ENCODE measurements at places on chromosomes 4 and X.

DNA sequence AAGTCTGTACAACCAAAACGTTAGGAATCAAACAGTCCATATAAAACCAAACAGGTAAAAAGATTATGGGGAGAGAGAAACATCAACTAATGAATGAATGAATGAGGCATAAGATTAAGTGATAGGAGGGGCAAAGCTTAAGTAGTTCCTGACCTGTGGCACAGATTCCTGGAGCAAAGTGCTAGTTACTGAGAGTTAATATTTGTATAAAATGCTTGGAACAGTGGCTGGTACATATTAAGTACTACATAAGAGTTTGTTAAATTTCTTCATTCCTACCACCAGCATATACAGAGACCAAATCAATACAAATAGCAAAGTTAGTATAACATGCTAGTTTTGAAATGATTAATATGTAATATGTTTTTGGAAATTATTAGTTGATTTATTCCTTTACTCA, 363.7 kb downstream of the ADAM29 start:
- no peak for DNase-seq

DNA sequence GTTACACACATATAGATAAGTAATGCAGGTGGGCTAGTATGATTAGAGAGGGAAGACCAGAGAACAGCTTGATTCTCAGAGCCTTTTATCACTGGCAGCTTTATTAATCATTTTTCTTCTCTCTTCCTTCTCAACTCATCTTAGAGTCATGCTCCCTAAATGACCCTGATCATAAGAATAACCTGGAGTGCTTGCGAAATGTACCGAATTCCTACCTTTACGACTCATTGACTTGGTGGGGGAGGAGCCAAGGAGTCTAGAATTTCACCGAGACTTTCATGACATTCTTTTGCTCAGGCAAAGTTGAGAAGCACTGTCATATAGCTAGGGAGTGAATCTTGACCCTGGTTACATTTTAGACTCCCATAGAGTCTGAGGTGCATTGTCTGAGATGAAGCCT, 298.9 kb upstream of the PUDP start:
- DNase-seq, result no peak

- DNase-seq, result no peak
These were observed 2362.4 kb upstream of the TENM3 start for GRCh38 chr4:179880756-179881155.

GRCh38 chr4:147596377-147596776, 20.8 kb upstream of the TMEM184C start:
- DNase-seq, result no peak

DNA sequence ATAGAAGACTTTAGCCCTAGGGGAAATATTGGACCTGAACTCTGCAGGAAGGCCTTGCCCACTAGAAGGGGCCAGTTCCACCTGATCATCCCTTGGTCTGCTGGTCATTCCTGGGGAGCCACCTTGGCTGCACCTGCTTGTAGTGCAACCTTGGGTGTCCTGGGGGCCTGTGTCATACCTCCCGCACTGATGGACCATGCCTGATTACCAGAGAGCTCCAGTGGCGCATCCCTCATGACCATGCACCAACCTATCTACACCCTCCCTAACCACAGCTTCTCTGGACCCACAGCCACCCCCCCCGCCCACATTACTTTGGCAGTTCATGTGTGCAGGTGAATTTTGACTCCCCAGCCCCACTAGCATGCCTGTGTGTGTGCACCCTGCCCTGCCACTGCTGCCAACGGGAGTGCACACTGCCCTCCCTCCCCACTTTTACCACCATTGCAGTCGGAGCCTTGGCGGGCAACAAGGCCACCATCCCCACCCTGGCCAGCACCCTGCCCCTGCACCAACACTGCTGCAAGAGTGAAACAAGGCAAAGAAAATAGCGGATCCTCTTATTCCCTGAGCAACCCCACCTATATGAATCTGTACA, 208.1 kb downstream of the FAM47B start:
- no peak for DNase-seq

GRCh38 chrX:120262859-120263708, 12.5 kb downstream of the ZBTB33 start:
- no peak for DNase-seq

DNA sequence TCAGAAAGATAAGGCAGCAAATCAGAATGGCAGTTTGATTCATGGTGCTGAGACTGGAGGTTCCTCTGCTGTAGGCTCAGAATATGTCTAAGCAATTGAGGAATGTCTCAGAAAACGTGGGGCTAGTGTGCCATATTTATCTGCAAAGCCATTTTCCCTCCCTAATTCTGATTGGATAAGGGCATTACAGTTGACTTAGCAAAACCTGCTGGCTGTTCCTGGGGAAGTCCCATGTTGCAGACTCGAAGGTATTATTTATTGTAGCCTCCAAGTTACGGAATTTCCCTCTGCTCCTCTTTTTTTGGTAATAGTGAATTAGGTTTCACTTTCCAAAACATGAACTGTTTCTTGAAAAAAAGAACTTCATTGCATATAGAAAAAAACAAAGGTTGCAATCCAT, at the start of gene CXCL10:
Gene CXCL10, minus strand, starts transcription at position 109 of the 400 bp plus-strand sequence. Its CDS starts 66 bp downstream, at position 43.
- DNase-seq, result no peak

- DNase-seq, result no peak
These were observed 41.0 kb upstream of the DMD start for GRCh38 chrX:33252306-33252825.

- no peak for DNase-seq
These were observed 54.4 kb downstream of the PCDH19 start for GRCh38 chrX:100355680-100356079.

- no peak for DNase-seq
These were observed 157.5 kb upstream of the ATOH1 start for GRCh38 chr4:93671093-93671492.

DNA sequence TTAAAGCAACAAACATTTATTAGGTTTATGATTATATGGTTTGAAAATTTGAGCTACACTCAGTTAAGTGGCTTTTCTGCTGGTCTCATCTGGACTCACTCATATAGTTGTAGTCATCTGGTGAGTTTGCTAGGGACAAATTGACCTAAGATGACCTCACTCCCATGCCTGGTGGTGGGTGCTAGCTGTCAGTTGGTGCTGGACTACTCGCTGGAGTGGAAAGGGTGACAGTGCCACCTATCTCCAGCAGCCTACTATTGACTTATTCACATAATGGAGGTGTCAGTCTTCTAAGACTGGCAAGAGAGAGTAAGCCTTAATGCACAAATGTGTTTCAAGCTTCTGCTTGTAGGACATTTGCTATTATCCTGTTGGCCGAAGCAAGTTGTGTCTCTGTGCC, 88.2 kb downstream of the TASL start:
- DNase-seq, result peak; percentile 22

GRCh38 chr4:15366721-15367120, 61.1 kb upstream of the C1QTNF7 start:
- no peak for DNase-seq

GRCh38 chr4:136768925-136769275, 763.4 kb downstream of the PCDH18 start:
- DNase-seq, result no peak

GRCh38 chr4:73964862-73965611, 16.8 kb downstream of the PF4 start:
- DNase-seq, result no peak

- no peak for DNase-seq
These were observed 107.6 kb upstream of the FAM9B start for GRCh38 chrX:9141496-9141895.

GRCh38 chr4:99436462-99436861, 1.3 kb upstream of the ADH7 start:
- DNase-seq, result no peak

GRCh38 chrX:152632445-152633097, 5.1 kb upstream of the GABRQ start:
- peak; percentile 38 for DNase-seq

GRCh38 chrX:115952417-115953092, 218.0 kb upstream of the AGTR2 start:
- no peak for DNase-seq

DNA sequence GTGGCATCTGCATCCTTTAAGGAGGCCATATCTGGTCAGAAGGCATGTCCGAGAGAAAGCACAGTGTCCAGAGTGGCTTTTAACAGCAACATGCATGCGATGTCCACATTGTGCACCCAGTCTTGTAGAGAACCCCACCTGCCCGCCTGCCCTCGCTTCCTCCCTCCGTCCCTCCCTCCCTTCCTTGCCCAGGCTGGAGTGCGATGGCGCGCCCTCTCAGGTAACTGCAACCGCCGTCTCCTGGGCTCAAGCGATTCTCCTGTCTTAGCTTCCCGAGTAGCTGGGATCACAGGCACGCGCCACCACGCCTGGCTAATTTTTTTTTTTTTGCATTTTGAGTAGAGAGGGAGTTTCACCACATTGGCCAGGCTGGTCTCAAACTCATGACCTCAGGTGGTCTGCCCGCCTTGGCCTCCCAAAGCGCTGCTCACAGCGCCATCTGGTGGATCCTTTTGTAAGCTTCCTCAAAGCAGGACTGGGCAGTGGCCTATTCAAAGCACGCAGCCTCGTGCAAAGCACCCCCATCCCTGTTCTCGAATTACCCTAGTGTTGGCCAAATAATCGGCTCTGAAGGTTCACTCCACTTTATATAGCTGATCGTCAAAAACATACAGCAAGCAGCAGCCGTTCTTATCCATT, 15.0 kb downstream of the BRCC3 start:
- DNase-seq, result peak; percentile 48

- no peak for DNase-seq
These were observed 58.7 kb downstream of the UGT2B10 start for GRCh38 chr4:68874507-68874906.

GRCh38 chr4:129747756-129748155, 651.8 kb downstream of the C4orf33 start:
- DNase-seq, result no peak

GRCh38 chrX:97539970-97540519, 656.3 kb downstream of the RPA4 start:
- no peak for DNase-seq

DNA sequence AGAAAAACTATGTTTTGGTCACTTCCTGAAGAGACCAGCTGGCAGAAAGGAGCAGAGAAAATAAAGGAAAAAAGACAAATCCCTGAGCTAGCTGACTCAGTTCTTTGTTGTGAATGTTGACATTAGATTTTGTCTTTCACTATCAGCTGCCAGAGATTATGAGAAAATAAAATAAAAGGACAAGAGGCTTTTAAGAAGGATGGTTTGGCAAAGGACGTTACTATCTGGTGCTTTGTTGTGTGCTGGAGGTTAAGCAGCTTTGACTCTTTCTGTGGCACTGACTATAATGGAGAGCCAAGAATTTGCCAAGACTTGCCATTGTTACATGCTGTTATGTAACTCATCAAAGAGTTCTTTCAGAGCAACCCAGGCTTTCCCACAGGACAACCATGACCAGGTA, 12.1 kb downstream of the ASB5 start:
- no peak for DNase-seq

GRCh38 chr4:23113104-23113503, 420.4 kb downstream of the GBA3 start:
- no peak for DNase-seq

- DNase-seq, result no peak
These were observed 28.2 kb upstream of the TCEAL4 start for GRCh38 chrX:103556963-103557612.

DNA sequence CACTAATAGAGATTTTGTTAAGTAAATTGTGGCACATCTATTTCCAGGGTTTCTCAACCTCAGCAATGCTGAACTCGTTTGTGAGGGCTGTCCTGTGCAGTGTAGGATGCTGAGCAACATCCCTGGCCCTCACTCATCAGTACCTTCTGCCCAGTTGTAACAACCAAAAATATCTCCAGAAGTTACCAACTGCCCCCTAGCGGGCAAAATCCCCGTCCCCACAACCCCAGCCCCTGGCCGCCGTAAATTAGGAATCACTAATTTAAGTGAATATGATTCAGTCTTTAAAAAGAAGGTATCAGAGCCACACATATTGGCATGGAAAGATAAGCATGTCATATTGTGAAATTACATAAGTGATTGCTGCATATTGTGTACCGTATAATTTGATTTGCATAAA, 123.4 kb downstream of the ASB9 start:
- DNase-seq, result peak; percentile 5

DNA sequence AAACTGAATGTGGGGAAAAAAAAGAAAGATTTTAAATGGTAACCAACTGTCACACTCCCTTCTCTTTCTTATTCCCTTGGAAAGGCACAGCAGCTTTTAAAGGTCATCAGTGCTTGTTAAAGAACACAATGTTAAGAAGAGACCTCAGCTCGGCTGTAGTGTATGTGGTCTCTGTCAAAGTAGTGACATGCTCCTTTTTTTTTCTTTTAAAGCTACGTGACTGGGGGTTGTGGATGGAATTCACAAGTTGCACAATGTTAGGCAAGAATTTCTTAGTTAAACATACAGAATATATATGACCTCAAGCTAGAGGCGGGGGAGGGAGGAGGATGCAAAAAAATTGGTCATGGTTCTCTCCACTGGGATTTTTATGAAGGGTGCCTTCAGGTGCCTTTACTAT, 45.6 kb downstream of the OCRL start:
- DNase-seq, result peak; percentile 19

GRCh38 chr4:146637621-146638332, 916 bp upstream of the POU4F2 start:
- DNase-seq, result no peak

GRCh38 chrX:47577424-47577823, 4.8 kb upstream of the TIMP1 start:
- DNase-seq, result no peak

DNA sequence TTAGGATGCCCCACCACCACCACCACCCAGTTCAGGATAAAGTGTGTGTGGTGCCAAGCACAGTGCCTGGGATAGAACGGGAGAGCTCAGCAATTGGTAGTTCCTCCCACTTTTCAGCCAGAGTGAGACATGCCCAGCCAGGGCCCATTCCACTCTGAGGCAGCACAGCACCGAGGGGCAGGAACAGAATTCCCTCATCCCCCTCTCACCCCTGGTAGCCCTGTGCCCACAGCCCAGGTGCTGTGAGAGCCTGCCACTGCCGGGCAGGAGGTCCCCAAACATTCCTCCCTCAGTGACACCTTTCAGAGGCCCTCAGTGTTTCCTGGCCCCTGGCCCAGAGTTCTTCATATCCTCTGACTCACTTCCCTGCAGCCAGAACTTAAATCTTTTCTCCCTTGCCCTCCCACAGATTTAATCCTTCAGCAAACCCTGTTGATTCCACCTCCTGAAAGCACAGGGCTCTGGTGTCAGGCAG, 8.1 kb downstream of the RIPPLY1 start:
- DNase-seq, result peak; percentile 48

- no peak for DNase-seq
These were observed 49.9 kb upstream of the SCRG1 start for GRCh38 chr4:173448608-173449379.

- DNase-seq, result peak; percentile 47
These were observed 407.4 kb upstream of the AADAT start for GRCh38 chr4:170497112-170497511.

- DNase-seq, result no peak
These were observed 88.6 kb downstream of the ZIC3 start for GRCh38 chrX:137654481-137654880.

GRCh38 chr4:7516773-7517144, 82.0 kb upstream of the PSAPL1 start:
- DNase-seq, result no peak

Measured in NCI-H460 (cell line).